Right cardiac atrium (tissue), 5 donors: ENCODE measurements at places on chromosomes 2 and 18. TPM values are rescaled to one million over a fixed set of nuclear protein-coding genes. Genes with fewer than 3 reads are reported as not detected.

Gene FAM228A
- 2.4 TPM for total RNA-seq

Gene CCBE1
- 3.5 TPM for total RNA-seq

Gene ALPP
- total RNA-seq: not detected

Gene ST8SIA3
- not detected for total RNA-seq

Gene CROCC2
- total RNA-seq: not detected
